BJ (cell line): ENCODE measurements at places on chromosomes 3 and 15.

DNA sequence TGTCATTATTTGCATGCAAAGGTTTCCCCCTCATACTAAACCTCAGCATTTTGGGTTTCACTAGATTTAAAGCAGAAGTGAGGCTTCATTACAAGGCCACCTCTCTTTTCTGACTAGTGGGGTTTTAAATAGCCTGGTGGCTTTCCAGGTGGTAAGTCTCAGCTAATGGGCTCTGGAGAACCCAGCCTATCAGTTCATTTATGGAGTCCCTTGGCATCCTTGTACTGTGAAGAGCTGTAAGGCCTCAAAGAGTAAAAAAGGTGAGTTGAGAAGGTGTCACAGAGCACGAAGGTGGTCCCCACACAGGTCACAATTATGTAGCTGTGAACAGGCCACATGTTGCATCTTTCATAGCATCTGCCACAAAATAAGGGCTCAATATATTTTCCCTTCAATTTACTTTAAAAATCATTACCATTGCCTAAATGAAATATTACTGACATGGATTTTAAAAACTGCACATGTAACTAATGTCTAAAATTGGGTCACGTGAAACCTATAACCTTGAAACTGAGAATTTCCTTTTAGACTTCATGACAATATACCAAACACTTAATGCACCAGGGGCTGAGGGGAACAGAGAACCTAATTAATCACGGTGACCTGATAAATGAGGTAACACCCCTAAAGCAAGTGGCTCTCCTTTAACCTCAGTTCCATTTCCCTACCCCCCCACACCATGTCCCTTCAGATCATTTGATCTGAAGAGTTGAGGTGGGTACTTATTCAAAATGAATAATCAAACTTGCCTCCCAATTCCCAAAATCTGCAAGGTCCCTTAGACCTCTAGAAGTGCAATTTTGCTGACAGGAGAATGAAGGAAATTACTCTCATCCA, 1.3 kb downstream of the NGLY1 start:
- DNase-seq, result no peak

- no peak for DNase-seq
These were observed 1123.0 kb downstream of the ROBO1 start for GRCh38 chr3:78644847-78645246.

DNA sequence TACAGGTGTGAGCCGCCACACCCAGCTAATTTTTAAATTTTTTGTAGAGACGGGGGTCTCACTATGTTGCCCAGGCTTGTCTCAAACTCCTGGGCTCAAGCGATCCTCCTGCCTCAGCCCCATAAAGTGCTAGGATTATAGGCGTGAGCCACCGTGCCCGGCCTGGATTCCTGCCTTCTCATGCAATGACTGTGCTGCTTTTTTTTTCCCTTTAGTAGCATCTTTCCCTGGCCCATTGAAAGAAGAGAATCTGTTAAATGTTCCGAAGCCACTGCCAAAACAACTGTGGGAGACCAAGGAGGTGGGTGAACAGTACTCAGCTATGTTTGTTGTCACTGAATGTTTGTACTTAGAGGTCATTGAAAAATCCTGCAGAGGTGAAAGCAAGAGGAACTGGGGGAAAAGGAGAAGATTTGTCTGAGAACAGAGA, 88.0 kb downstream of the CRTC3 start:
- DNase-seq, result no peak

DNA sequence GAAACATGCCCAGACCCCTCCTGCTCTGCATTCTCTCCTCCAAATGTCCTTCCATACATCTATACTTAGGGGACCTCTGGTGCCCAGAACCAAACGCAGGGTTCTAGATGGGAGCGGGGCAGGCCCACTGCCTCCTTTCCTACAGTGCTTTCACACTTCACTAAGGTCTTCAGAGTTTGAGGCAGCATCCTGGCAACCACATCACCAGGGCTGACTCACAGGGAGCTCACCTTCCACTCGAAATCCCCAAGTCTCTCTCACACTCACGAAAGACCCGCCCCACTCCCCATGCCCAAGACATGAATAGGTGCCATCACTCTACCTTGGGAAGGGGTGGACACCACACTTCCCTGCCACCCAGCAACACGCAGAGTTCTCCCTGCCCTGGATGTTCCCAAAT, 18.9 kb downstream of the HOMER2 start:
- DNase-seq, result no peak

GRCh38 chr15:101146118-101146702, 105.6 kb downstream of the CHSY1 start:
- DNase-seq, result no peak

- no peak for DNase-seq
These were observed 730.2 kb downstream of the TUSC7 start for GRCh38 chr3:117439812-117440211.

DNA sequence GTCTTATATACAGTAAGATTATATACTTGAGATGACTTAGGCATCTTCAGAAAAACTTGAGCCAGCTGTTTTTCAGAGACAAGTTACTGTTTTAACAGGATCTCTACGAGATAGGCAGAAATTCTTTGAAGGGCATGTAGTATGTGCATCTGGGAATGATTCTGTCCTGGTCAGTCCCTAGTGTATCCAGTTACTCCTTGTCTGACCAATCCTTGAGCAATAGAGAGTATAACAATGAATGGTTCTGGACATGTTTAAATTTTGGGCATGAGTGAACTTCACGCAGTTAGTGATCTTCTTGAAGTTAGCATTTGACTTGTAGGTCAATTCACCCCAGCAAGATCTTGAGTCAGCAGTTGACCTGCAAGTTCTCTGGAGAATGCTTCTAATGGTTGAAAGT, 24.7 kb upstream of the HHLA2 start:
- no peak for DNase-seq

- DNase-seq, result no peak
These were observed 851.1 kb downstream of the FHIT start for GRCh38 chr3:60399861-60400845.

GRCh38 chr3:4332574-4332973, 29.4 kb downstream of the SETMAR start:
- DNase-seq, result no peak

- DNase-seq, result peak; percentile 20
These were observed 39.0 kb downstream of the IL12A start for GRCh38 chr3:160027541-160028195.

GRCh38 chr3:49972656-49973055, 32.7 kb downstream of the RBM6 start:
- no peak for DNase-seq

GRCh38 chr3:192923731-192924130, 6.1 kb upstream of the MB21D2 start:
- DNase-seq, result no peak

DNA sequence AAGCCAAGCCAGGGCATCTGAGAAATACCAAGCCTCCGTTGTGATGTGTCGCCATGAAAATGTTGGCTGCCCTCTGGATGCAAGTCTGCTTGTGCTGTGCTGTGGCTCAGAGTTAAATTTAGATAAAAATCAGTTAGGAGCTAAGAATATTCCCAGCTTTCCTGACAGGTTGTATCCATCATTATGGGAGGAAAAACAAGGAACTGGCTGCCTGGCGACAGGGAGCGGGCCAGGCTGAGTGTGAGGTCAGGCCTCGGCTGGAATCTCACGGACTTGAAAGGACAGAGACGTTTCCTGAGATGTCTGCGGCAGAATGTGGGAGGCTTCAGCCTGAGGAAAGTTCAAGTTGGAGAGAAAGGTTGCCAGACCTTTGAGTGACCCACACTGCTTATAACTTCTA, 213.8 kb downstream of the THSD4 start:
- DNase-seq, result no peak

- no peak for DNase-seq
These were observed 38.4 kb downstream of the PLCL2 start for GRCh38 chr3:16923112-16923511.

- no peak for DNase-seq
These were observed 28.7 kb downstream of the HDGFL3 start for GRCh38 chr15:83178869-83179325.

- no peak for DNase-seq
These were observed 9.2 kb upstream of the MST1R start for GRCh38 chr3:49912881-49913281.

DNA sequence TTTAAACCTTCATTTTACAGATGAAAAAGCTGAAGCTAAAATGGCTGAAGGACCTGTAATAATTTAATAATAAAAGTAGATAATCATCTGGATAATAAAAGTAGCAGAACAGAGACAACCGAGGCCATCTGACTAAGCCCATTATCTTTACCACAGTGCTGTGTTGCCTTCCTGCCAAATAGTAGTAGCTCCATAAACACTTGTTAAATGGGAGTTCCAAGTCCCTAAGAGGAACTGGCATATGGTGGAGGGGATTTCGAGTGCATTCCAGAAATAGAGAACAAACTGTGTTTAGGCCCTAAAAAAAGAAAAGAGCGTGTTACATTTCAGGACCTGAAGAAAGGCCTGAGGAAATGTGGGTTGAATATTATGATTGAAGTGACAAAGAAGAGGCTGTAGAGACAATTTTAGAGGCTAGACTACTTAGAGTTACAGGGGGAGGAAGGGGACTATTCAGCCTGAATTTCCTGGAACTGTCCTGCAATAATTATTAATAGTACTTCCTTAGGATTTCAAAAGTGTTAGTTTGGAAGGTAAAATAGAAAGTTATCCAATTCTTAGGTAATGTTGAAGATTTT, 424.3 kb downstream of the ROBO2 start:
- DNase-seq, result peak; percentile 74

DNA sequence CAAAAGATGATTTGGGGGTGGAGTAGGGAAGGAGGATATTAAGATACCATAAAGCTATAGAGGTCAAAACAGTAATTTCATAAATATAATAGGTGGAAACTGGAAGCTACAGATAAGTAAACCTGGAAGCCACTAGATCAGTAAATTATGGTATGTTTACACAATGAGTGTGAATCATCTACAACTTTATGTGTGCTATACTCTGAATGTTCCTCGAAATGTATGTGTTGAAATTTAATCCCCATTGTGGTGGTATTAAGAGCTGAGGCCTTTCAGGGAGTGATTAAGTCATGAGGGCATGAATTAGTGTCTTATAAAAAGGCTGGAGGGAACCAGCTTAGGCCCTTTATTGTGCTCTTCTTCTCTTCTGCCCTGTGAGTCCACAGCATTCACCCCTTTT, 25.2 kb downstream of the EOMES start:
- no peak for DNase-seq

DNA sequence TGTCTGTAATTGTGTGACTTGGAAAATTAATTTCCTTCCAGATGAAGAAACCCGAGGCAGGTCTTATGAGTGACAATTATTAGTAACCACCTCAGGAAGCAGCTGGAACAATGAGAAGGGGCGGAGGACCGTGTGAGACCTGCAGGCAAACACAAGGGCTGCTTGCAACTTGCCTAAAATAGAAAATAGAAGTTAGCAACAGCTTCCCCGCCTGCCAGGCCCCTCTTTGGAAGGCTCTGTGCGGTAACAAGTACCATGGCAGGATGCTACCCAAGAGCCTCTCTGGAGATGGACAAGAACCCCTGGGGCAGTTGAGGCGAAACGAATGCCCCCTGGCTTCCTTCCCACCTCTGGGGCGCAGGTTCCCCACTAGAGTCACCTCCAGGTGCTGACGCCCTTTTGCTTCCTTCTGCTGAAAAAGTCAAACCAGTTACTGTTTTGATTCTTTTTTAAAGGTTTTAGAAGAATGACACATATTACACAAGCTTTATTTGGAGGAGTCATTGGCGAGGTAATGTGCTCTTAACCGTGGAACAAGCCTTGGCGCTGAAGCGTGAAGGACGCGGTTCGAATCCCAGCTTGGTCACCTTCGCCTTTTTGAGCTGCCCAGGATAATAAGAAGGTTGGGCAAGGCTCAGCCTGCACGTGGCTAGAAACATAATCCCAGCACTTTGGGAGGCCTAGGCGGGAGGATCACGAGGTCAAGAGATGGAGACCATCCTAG, 47.0 kb upstream of the SYNM start:
- DNase-seq, result no peak

GRCh38 chr15:75508840-75509532, 57.5 kb upstream of the SIN3A start:
- DNase-seq, result peak; percentile 8

DNA sequence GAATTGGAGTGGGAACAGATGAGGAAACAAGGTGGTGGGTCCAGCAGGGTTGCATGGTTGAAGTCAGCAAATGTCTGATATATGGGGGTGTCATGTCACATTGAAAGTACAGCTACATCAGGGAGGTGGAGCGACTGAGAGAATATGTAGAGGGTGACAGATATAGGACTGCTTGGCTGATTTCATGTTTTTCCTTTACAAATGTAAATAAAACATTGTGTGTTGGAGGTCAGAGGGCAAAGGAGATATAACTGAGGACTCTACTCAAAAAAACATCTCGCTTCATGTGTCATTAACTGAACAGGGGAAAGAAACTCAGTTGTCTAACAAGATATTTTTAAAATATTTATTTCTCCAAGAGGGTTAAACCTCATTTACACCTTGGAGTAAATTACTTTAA, 177.7 kb downstream of the TIGIT start:
- DNase-seq, result no peak

GRCh38 chr15:35784745-35785144, 238.8 kb upstream of the DPH6 start:
- DNase-seq, result no peak

DNA sequence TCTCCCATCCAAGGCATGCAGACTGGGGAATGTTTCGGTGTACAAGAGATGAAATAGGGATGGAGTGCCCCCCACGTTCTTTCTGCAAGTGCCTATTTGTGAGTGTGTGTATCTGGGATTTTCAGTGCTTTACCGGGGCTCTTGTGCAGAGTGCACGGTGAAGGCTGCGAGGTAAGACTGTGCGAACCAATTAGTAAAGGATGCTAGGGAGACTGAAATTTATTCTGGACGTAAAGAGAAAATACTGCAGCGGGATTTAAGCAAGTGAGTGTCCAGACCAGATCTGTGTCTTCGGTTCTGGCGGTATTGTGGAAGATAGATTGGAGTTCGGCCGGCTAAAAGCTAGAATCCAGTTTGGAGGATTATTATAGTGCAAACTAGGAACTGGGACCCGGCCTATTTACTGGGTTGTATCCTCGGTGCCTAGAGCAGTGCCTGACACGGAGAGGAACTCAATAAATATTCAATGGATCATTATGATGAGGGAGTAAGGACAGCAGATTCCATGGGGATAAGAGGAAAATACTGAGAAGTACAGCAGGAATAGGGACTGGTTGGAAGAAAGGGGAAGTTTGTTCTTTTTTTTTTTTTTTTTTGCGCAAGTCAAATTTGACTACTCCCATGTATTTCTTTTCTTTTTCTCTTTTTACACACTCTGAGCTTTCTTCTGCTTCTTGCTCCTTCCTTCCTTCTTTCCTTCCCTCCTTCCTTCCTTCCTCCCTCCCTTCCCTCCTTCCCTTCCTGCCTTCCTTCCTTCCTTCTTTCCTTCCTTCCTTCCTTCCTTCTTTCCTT, 580 bp upstream of the MAGEF1 start:
- DNase-seq, result no peak

GRCh38 chr3:40427045-40427669, 30.0 kb upstream of the RPL14 start:
- no peak for DNase-seq

DNA sequence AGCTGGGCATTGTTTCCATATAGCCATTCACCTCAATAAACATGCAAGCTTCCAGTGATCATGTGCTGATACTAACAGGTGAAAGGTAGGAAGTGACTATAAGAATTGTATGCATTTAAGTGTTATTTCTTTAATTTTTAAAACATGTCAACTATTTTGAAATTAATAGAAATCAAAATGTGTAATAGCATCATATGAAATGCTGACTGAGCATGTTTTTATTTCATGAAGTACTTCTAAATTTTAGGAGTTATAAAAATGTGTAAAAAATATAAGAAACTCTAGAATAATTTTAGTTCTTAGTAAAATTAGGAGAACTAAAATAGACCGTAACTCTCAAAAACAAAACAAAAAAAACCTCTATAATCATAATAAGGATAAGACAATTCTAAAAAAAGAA, 229.3 kb upstream of the ARPP21 start:
- DNase-seq, result no peak

GRCh38 chr3:113245761-113246161, 34.4 kb downstream of the BOC start:
- DNase-seq, result no peak
